ENCODE measurements at places on chromosomes 13 and 19.

- DNase-seq: no peak
These were observed 60.8 kb downstream of the C13orf42 start for GRCh38 chr13:51050021-51050830.

GRCh38 chr19:1566392-1567115 is 1.6 kb downstream of the MEX3D start:
- peak; percentile 95 for DNase-seq

DNA sequence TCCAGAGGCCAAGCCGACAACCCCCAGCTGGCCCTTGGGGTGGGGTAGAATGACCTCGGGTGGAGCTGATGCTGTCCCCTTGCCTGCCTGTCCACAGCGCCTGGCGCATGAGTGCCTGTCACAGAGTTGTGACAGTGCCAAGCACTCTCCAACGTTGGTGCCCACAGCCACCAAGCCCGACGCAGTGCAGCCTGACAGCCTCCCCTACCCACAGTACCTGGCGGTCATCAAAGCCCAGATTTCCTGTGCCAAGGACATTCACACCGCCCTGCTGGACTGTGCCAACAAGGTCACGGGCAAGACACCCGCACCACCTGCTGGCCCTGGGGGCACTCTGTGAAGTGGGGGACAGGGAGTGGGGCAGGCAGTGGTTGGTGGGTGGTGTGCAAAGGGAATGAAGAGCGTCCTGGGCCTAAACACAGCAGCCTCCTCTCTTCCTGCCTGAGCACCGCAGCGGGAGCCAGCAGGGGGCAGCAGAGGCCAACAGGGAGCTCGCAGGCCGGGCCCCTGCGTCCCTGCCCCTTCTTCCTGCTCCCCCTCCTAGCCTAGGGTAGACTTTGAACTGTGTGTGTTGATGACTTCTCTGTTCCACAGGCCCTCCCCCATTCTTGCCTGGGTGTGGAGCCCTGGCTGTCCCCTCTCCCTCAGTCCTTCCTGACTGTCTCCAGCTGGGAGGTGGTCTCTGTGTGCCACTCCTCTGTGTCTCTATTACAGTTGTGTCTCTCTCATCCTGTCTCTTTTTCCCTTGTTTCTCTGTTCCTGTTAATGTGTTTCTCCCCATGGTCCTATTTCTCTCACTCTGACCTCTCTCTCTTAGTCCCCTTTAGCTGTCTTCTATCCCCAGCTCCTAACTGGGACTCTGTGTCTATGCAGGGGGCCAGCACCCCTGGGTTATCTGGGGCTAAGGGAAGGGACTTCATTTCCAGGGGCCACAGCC is 6.5 kb downstream of the MED29 start:
- DNase-seq: peak; percentile 88

GRCh38 chr13:100433475-100433874 is 155.1 kb downstream of the GGACT start:
- no peak for DNase-seq

DNA sequence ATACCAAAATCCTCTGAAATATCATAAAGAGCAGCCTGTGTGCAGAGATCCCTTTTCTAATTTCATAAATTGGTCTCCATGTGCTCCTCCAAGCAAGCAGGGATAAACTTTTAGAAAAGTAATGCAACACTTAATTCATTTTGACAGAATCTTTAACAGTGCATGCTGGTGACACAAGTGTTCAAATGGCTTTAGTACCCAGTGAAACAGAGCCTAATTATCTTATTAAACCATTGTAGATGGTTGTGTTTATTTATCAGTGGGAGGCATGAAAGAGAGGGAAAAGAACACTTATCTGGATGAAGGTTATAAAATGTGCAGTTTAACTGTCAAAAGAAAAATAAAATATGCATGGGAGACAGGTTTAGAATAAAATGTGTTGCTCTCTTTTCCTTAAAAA is 945.0 kb upstream of the PCDH20 start:
- DNase-seq: no peak

- no peak for DNase-seq
These were observed 2.9 kb downstream of the LAMP1 start for GRCh38 chr13:113299951-113300350.

- no peak for DNase-seq
These were observed 23.2 kb downstream of the TSKS start for GRCh38 chr19:49739933-49740332.

GRCh38 chr19:12721656-12722565 is 1.8 kb downstream of the TNPO2 start:
- DNase-seq: peak; percentile 87

- DNase-seq: no peak
These were observed 74.8 kb upstream of the IPO5 start for GRCh38 chr13:97878431-97879375.

- no peak for DNase-seq
These were observed 301 bp downstream of the POP4 start for GRCh38 chr19:29606420-29606747.

GRCh38 chr13:97921176-97921816 is 32.2 kb upstream of the IPO5 start:
- DNase-seq: no peak

DNA sequence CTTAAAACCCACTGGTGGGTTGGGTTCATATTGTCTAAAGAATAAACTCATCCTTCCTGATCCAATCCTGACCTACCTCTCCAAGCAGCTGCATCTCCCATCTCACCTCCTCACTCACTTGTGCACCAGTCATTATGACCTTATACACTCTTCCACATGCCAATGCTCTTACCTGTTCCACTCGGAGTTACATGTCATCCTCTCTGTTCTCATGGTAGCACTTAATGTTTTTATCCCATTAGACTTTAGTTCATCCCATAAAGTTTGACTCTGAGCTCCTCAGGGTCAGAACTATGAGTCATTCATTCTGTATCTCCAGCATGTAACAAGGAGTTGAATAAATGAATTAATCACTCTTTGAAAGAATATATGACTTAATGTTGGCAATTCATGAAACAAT is 330.2 kb downstream of the KLF12 start:
- DNase-seq: peak; percentile 12

GRCh38 chr19:48961051-48961649 is 4.0 kb upstream of the FTL start:
- no peak for DNase-seq

DNA sequence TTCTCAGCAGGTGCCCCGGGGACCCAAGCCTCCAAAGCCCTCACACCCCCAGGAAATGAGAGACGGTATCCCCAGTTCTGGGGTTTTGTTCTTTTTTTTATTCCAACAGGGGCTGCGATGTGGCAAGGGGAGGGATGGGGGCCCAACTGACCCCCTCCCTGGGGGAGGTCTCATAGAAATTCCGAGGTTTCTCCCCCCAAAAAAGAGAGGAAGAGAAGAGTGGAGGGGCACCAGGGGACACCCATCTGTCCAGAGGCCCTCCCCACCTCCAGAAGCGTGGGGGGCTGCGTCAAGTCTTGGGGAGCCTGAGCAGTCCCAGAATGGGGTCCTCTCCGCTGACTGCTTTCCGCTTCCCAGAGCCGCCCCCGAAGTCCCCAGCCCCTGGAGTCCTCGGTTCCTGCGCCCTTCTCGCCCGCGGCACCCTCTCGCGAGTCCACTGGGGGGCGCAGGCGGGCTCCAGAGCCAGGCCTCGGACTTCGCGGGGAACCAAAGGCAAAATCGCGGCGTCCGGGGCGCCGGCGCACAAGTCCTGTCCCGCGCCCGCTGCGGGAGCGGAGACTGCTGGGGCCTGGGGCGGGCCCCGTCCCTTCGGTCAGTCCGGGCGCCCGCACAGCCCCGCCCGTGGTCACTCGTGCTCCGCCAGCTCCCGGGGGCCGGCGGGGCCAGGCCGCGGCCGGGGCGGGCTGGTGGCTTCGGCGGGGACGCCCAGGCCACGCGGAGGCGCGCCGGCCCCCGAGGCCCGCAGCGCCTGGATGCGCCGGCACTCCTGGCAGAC is 4.4 kb upstream of the ATP1A3 start:
- DNase-seq: peak; percentile 84

DNA sequence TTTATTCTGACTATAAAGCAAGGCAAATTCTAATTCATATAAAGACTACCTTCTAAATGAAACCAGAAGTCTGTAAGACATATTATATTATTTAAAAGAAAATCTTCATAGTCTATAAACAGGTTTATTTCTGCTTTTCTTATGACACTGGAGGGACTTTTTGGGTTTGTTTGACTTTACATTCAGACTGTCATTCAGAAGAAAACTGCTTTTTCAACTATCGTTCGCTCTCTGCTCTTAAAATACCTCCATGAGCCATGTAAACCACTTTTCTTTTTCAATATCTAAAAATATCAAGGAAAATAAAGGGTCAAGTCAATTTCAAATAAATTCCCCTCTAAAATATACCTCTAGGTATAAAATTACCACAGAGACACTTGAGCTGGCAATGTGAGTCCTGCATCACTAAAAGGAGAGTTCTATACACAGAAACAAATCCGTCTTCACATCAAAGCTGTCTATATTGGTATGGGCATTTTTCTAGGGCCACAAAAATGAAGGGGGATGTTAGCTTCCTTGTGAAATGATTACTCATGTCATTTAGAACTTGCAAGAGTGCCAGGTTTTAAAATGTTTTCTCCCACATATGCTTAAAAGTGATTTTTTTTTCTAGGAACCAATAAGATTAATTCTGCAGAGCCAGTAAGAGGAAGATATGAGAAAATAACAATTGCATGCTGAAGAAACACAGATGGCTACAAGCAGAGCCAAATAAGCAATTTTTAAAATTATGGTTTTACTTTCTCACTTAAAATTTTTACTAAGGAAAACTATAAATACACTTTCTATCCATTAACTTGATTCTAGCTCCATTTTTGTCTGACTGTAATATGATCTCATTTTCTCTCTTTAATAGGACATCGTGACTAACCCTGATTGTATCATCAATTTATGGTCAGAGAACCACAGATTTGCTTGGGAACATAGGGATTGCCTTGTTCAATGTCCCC is 181.8 kb downstream of the TBC1D4 start:
- DNase-seq: no peak

GRCh38 chr13:36819739-36820090 is 693 bp downstream of the RFXAP start:
- DNase-seq: peak; percentile 28

GRCh38 chr13:26888632-26889031 is 128.0 kb upstream of the GPR12 start:
- DNase-seq: no peak

GRCh38 chr19:11203194-11204075 is 6.1 kb upstream of the KANK2 start:
- peak; percentile 91 for DNase-seq

DNA sequence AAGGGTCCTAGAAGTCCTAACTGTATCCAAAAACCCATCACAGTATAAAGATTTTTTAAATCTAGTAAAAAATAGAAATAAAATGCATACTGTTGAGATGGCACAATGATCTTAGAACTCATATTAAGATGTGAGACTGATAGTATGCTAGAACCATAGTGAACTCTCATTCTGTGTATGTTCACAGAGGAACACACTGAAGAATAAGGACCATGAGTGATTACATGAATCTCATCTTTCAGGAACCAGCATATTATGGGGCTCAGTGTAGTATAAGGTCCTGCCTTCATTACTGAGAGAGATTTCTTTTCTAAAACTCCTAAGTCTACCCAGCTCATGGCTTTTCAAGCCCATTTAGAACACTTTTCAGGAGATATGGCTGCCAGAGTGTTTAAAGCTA is 59.8 kb upstream of the RFC3 start:
- no peak for DNase-seq

GRCh38 chr13:114122591-114123211 is 9.7 kb downstream of the RASA3 start:
- no peak for DNase-seq

DNA sequence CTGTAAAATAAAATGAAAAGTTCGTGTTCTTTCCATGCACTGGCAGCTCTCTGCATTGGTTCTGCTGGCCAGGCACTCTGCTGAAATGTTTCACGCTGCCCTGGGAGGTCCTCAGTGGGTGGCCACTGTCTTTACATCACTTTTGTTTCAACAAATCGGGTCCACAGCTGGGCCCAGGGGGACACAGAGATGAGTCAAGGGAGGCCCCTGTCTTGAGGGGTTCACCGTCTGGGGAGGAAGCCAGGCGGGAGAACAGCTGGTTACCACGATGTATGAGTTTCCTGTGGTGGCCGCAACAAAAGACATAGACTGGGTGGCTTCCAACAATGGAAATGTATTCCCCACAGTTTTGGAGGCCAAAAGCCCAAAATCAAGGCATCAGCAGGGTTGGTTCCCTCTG is 5.1 kb upstream of the KLF2 start:
- DNase-seq: no peak

DNA sequence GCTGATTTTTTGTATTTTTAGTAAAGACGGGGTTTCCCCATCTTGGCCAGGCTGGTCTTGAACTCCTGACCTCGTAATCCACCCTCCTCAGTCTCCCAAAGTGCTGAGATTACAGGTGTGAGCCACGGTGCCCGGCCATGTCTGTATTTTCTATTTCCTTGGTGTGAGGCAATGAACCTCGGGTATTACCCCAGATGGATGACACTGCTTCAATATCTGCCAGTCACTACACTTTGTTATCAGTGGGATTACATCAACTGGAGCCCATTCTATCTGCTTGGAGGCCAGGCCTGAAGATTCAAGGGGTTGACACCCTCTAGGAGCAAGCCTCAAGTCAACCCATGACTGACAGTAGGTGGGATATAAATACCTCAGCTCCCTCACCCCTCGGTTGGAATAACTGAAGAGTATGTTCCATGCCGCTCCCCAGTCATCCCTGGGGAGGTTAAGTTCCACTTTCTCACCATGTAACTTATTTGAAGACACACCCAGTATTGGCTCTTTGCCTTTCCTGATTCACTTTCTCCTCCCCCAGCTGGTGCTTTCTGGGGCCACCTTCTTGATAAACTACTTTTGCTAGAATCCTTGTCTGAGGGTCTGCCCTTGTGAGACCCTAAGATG is 992 bp upstream of the ADGRE1 start:
- DNase-seq: no peak

DNA sequence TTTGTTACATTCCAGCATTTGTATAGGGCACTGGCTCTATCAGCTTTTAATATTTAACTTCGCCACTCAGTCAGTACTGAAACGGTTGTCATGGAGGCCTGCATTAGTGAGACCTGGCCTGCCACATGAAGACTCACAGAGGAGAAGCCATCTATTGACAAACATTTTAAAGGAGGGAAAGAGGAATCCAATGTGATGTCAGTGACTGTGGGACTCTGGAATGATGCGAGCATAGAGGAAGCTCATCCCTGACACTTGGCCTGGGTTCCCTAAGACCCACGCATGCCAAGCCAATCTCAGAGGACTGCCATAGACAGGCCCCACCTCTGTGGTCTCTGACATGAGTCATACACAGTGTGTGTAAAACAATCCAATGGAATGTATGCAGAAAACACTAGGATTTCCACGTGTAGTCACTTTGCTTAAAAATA is 7.9 kb upstream of the DPY19L3 start:
- DNase-seq: peak; percentile 78

GRCh38 chr13:45575146-45575829 is 40.3 kb downstream of the ERICH6B start:
- DNase-seq: no peak

- no peak for DNase-seq
These were observed 102.8 kb downstream of the STARD13 start for GRCh38 chr13:33182729-33183128.

Data from AG08396 (cell line).